H1 (cell line): ENCODE measurements at places on chromosomes 6 and 20. TPM values are rescaled to one million over a fixed set of nuclear protein-coding genes. Genes with fewer than 3 reads are reported as not detected.

The WFDC5 gene
- not detected in 2 replicates for total RNA-seq

The TRIM38 gene
- 0.27 and 0.43 TPM in 2 replicates for total RNA-seq

The POU5F1 gene
- total RNA-seq, result 2,526 and 2,533 TPM in 2 replicates

The BPIFB2 gene
- total RNA-seq, result not detected in 2 replicates

The RAB32 gene
- total RNA-seq, result 6.3 and 6.8 TPM in 2 replicates

The HLA-DRA gene
- total RNA-seq, result 4.1 and 5.0 TPM in 2 replicates

The STX7 gene
- 27.9 and 32.6 TPM in 2 replicates for total RNA-seq

The HLA-DQB2 gene
- total RNA-seq, result not detected in 2 replicates

The LINC00237 gene
- 0.28 and 0.69 TPM in 2 replicates for total RNA-seq

The LGSN gene
- total RNA-seq, result 0.19 TPM in 1 of 2 replicates, not detected in the other

The MMUT gene
- total RNA-seq, result 11.9 and 13.0 TPM in 2 replicates

The PDYN gene
- 0.54 and 0.63 TPM in 2 replicates for total RNA-seq

The PSMF1 gene
- total RNA-seq, result 106 and 118 TPM in 2 replicates
